ENCODE measurements at places on chromosomes 2 and 18.

GRCh38 chr18:48864876-48865275 lies 85.9 kb downstream of the SMAD7 start:
- DNase-seq = no peak

GRCh38 chr2:34096562-34097171 lies 497.6 kb upstream of the FAM98A start:
- DNase-seq = no peak

DNA sequence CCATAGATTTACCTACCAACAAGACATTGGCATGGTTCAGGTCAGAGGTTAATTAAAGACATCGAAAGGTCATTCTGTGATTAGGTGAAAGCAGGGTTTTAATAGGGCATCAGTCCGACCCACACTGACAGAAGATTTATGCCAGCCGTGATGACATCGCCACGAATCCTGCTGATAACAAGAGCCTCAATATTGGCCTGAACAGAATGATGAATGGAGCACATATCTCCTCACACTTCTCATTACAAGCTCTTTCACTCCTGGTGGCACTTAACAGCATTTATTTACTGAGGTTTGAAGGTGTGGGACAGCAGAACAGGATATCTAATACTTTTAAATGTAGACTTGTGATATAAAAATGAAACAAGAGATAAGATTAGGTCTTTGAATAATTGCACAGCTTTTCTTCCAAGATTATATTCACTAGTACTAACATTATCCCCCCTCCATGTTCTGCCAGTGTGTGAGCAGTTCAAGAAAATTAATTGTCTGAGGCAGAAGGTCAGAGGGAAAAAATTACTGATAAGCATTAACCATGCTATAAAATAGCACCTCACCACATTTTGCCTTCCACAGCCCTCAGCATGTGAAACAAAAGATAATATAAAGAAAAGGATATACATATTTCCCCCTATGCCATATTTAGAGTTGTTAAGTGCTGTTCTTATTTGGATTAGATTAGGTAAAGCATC lies 23.1 kb upstream of the INSIG2 start:
- no peak for DNase-seq

- DNase-seq = no peak
Observed at GRCh38 chr18:49819823-49820671, 6.7 kb upstream of the ACAA2 start.

DNA sequence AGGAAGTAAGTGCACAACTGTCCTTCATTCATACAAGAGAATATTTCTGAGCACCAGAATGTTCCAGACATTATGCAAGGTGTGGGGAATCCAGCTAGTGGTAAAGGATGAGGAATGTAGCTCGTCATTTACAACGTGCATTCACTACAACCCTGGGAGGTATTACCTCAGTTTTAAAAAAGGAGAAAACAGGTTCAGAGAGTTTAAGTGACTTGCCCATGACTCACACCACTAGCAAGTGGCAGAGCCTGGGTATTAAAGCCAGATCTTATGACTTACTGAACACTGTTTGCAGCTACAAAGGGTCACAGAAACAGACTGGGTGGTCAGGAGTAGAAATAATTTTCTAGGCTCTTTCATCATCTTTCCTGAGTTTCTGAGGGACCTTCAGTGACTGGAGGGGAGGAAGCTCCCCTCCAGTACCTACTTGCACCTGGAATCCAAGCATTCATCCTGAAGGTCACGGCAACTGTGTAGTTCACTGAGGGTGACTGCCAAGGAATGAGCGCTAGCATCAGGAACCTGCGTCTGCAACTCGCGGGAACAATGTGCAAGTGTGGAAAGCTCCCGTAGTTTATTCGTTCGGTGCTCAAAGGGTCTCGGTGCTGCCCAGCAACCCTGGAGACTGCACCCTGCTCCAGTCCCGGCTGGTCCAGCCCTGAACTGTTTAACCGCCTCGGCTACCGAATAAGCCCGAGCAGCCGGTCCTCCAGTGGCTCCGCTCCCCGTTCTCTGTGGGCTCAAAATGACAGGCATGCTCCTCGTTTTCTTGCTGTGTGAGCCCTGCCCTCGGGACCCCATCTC lies 647 bp downstream of the CCDC121 start:
- DNase-seq = no peak

GRCh38 chr2:40248294-40248693 lies 203.6 kb downstream of the SLC8A1 start:
- no peak for DNase-seq

- no peak for DNase-seq
Observed at GRCh38 chr2:113886479-113887008, 3.3 kb upstream of the ACTR3 start.
